ENCODE measurements at places on chromosomes 16 and 17.

- DNase-seq, result no peak
These were observed 308 bp downstream of the GTF3C1 start for GRCh38 chr16:27549464-27549745.

DNA sequence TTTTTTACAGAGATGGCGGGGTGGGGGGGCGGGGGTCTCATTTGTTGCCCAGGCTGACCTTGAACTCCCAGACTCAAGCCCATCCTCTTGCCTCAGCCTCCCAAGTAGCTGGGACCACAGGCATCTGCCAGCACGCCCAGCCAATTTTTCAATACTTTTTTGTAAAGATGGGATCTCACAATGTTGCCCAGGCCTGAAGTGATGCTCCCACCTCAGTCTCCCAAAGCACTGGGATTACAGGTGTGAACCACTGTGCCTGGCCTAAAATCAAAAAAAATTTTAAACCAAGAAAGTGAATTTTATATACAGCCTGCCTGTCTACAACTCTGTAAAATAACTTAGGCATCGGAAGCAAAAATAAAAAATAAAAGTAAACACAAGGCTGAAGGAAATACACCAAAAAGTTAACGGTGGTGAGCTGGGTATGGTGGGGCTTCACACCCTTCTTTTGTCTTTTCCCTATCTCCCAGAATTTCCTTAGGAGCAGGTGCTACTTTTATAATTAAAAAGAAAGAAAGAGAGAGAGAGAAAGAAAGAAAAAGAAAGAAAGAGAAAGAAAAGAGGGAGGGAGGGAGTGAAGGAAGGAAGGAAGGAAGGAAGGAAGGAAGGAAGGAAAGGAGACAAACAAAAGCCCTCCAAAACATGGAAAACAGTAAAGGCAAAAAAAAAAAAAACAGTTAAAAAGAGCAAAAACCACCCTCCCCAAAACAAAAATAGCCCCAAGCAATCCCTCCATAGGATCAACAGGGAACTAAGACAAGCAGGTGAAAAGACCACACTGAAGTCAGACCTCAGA lies 51.4 kb downstream of the TBC1D16 start:
- DNase-seq, result no peak

- DNase-seq, result no peak
These were observed 28.0 kb upstream of the B4GALNT2 start for GRCh38 chr17:49104511-49105074.

DNA sequence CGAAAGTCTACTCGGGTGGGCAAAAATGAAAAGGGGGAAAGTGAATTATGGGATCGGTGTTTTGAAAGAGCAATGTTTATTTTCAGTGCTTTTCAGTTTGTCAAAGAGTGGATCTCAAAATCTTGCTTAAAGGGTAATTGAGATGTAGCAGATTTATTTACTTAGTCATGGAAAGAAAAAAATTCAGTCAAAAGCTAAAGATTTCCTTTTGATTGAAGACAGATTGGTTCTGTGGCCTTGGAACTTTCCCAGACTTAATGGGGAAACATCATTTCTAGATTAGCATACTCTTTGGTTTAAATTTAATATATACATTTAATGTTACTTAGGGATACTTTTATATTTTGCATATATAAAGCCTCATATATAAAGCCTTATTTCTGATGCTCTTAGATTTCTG lies 20.6 kb downstream of the PRKAR1A start:
- no peak for DNase-seq

DNA sequence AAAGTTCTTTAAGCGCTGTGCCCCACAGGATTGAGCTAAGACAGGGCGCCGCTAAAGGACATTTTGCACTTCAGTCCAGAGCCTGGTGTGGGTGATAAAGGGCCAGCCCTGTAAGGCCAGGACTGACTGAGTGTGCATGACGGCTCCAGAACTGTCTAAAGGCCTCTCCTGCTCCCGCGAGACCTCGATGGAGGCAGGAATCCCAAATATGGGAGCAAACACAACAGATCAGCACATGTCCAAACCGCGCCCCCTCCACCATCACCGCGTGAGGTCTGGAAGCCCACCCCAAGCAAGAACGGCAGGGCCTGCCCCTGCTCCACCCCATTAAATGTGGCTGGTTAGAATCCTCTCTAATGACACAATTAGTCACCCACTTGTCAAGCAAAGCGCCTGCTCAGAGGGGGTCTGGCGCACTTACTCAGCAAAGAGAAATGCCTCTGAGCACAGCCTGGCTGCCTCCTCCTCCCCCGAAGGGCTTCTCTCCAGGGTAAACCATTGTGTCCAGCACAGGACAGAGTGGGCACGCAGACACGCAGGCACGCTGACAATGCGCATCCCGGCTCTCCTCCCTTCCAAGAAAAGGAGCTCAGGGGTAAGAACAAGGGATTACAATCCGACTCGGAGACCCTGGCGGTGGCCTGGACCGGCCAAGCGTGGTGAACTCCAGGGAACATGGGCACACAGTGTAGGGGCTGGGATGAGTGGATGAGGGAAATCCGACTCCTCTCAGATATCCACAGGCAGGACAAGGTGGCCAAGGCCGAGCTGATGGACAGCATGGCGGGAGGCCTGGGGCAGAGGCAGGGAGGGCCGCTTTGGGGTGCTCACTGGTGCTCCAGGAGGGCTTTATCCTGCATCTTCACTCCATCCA lies 1.5 kb downstream of the MXRA7 start:
- no peak for DNase-seq

DNA sequence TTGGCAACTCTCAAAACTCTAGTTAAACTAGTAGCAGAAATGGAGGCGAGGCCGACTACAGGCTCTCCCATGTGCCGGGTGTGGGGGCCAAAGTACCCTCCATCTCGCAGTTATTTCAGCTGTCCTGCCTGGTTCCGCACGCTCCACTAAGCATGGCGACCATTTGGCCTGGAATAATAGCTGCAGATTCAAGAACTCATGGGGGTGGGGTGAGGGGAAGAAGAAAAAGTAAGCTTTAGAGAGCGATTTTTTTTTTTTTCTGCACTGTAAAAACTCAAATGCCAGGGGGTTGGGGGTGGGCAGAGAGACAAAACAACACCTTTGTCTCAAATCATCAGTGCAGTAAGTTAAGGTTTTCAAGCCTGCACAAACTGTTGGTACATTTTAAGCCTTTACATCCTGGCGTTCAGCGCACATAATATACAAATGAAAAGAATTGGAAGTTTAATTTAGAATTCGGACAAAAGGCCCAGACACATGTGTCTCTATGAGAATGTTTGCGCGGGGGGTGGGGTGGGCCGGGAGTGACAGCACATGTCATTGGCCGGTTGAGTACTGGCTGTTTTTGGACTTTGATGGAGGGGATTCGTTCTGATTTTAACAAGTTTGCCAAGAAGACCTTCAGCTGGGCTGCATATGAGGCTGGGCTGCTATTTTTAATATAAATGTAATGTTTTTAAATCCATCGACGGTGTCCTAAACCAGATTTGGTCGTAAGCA lies 694.7 kb upstream of the SALL1 start:
- DNase-seq, result no peak

DNA sequence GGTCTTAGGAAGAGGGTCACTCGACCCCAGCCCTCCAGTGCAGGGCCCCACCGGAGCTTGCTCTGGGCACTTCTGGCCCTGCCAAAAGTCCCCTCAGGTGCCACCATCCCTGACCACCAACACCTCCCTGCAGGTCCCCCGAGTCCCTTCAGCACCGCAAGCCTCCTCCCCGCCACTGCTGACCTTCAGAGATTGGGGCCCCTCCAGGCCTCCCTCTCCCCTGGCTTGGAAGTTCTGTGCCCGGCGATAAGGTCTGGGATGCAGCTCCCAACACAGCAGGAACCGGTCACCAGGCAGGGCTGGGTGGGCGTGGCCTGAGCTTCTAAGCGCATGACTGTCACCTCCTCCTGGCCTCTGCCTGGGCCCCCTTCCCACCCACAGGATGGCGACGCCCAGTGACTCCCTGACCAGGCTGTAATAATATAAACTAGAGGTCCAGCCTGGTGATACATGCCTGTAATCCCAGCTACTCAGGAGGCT lies 11.2 kb downstream of the PIEZO1 start:
- no peak for DNase-seq

GRCh38 chr16:4695473-4696171 lies 2.3 kb downstream of the NUDT16L1 start:
- no peak for DNase-seq

DNA sequence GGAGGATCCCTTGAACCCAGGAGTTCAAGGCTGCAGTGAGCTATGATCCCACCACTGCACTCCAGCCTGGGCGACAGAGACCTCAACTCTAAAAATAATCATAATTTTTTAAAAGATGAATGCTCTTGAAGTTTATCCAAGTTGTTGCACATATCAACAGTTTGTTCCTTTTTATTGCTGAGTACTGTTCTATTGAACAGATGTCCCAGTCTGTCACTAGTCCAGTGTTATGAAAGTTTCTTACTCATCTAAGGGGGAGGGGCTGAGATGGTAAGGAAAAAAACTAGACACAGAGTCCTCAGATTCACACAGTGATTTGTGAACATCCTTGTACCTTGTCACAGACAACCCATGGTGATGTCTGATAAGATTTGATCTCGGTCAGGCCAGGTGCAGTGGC lies 3.9 kb downstream of the ACAP1 start:
- DNase-seq, result no peak

DNA sequence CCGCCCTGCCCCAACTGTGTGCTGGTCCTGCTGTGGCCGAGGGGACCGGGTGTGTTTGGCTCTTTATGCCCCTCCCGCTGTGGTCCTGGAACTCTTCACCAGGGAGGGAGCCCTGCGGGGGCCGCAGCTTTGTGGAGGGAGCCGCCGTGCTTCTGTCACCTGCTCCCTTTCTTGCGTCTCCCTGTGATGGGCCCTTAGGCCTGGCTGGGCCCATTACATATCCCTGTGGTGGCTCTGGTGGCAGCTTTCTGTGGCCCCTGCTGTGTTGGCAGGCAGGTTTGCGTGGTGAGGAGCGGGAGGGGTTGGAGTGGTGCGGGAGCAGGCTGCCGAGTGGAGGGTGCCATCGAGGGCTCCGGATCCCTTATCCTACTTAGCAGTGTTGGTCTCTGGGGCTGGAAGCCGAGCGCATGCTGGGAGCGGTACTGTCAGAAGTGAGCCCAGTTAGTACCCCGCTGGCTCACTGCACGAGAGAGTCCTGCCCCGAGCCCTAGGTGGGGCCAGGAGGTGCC lies 60.4 kb downstream of the PDPK1 start:
- DNase-seq, result no peak

GRCh38 chr17:64950871-64951270 lies 31.6 kb upstream of the LRRC37A3 start:
- no peak for DNase-seq

- no peak for DNase-seq
These were observed 63.2 kb downstream of the SSH2 start for GRCh38 chr17:29866746-29867404.

DNA sequence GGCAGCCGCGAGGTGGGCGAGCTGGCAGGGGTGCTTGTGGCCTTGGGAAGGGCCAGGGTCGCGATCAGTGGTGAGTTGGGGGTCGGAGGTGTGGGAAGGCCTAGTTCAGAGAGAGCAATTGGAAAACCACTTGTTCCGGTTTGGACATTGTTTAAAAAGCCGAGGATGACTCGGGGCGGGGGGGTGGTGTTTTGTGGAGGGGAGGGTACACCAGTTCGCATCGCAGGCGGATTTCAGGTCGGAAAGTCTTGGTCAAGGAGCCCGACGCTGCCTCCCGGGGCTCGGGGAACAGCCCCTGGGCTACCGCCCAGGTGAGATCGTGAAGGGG lies 66.4 kb downstream of the KPNA2 start:
- no peak for DNase-seq

DNA sequence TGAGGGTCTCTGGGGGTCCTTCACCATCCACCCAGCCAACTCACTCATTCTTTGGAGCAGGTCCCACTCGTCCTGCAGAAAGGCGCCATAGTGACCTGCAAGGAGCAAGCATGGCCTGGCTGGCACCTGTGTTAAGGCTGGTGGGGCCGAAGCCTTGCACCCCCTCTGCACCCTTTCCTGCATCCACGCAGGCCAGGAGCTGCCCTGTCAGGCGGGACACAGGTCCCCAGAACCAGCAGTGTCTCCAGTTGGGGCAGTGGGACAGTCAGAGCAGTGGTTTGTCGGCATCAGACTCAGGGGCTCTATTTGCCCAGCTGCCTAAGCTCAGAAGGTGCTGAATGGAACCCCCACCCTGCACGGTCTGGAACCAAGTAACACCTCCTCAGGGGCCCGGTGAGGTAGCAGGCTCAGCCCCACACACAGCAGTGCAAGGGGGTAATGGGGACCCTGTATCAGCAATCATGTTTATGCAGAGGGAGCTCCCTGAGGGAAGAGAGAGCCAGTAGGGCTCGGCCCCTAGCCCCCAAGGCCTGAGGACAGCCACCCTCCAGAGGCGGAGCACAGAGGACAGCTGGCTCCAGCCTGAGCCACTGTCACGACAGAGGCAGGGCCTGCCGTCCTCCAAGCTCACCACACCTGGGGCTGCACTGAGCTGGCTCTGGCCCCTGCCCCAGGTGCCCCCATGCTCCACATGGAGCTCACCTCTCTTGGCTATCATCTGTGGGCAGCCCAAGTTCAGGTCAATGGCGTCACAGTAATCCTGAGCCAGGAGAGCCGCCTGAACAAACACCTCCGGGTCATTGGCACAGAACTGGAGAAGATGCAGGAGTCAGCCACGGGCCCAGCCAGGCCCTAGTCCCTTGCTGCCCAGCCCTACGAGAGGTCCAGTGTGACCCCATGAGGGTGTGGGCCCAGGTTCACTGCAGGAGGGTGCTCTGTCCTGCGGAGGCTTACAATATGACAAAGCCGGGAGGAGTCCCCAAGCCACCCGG lies 1.9 kb downstream of the DUS1L start:
- no peak for DNase-seq

GRCh38 chr17:61508912-61509311 lies 56.7 kb downstream of the TBX4 start:
- no peak for DNase-seq

DNA sequence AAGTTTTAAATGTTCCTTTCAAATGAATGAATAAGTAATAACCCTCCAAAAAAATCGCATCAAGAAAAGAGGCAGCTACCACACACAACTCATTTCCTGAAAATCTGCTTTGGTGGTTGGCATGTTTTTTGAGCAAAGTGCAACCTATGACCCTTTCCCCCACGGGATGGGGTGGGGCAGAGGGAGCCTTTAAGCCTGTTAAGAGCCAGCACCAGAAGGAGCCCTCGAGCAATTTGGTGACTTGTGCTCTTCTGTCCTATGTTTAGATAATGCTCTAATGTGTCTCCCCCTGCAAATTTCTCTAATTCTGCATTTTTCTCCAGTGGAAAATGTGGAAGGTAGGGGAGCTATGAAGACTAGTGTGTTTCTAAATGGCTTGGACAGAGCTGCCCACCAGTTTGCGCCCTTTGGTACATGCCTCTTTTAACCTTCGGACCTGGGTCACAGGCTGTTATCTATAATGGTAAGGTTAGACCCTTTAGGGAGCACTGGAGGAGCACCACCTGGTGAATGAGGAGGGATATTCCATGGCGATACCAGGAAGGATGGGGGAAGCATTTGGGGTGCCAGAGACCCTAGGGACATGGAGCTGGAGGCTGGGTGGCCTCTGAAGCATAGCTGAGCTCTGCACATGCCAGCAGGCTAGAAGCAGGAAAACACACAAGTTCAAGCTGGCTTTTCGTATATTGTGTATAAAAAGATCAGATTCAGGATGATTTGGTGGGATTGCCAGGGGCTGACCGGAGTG lies 1.6 kb downstream of the PYCARD start:
- DNase-seq, result peak; percentile 41

- no peak for DNase-seq
These were observed 29.1 kb downstream of the STAT3 start for GRCh38 chr17:42359133-42359532.

Data from T-helper 2 cell (primary cell).